ENCODE measurements at places on chromosomes 6 and 20. TPM values are rescaled to one million over a fixed set of nuclear protein-coding genes. Genes with fewer than 3 reads are reported as not detected.

ULBP2 gene
- total RNA-seq: 2.1 TPM

TRIM40 gene
- total RNA-seq: not detected

OR2H1 gene
- not detected for total RNA-seq

CRISP3 gene
- total RNA-seq: not detected

BPIFB4 gene
- not detected for total RNA-seq

COL9A3 gene
- 7.8 TPM for total RNA-seq

JPH2 gene
- total RNA-seq: 0.46 TPM

DEFB124 gene
- not detected for total RNA-seq

ETV7 gene
- not detected for total RNA-seq

KIF16B gene
- 19.6 TPM for total RNA-seq

TSBP1 gene
- not detected for total RNA-seq

SCAF8 gene
- total RNA-seq: 92.0 TPM

CFAP61 gene
- total RNA-seq: 8.8 TPM

CUL9 gene
- total RNA-seq: 34.1 TPM

HSPA1B gene
- total RNA-seq: 176 TPM

PPP1R14C gene
- 35.5 TPM for total RNA-seq

DAAM2 gene
- 30.4 TPM for total RNA-seq

ELOVL4 gene
- total RNA-seq: 73.6 TPM

BPIFB1 gene
- not detected for total RNA-seq

PHACTR3 gene
- 43.8 TPM for total RNA-seq

COL19A1 gene
- 7.6 TPM for total RNA-seq

ZNF165 gene
- total RNA-seq: 2.3 TPM

LGSN gene
- under 0.01 TPM for total RNA-seq

STMND1 gene
- 0.92 TPM for total RNA-seq

TBCC gene
- total RNA-seq: 45.9 TPM

PAX1 gene
- total RNA-seq: not detected

MPC1 gene
- total RNA-seq: 59.3 TPM

VARS2 gene
- 33.0 TPM for total RNA-seq

APCDD1L gene
- total RNA-seq: not detected

RIPPLY2 gene
- total RNA-seq: 7.8 TPM

KCNQ2 gene
- total RNA-seq: 188 TPM

TFAP2C gene
- under 0.01 TPM for total RNA-seq

TBPL1 gene
- total RNA-seq: 45.7 TPM

C6orf58 gene
- 1.2 TPM for total RNA-seq

MOG gene
- total RNA-seq: 1.4 TPM

SMOC2 gene
- total RNA-seq: 9.2 TPM

SCUBE3 gene
- total RNA-seq: 3.9 TPM

HEBP2 gene
- 6.0 TPM for total RNA-seq

SIRPB1 gene
- total RNA-seq: 1.2 TPM

HMGN4 gene
- 54.7 TPM for total RNA-seq

RFX6 gene
- total RNA-seq: not detected

WFDC5 gene
- total RNA-seq: not detected

ATP6V1G2 gene
- total RNA-seq: 69.4 TPM

LY6G6D gene
- total RNA-seq: not detected

ENPP4 gene
- total RNA-seq: 41.8 TPM

LY6G5C gene
- total RNA-seq: 2.5 TPM

CCND3 gene
- total RNA-seq: 16.6 TPM

All from diencephalon (tissue), 1 donor.